WTC11 (cell line): ENCODE measurements at places on chromosomes 6 and 20.

DNA sequence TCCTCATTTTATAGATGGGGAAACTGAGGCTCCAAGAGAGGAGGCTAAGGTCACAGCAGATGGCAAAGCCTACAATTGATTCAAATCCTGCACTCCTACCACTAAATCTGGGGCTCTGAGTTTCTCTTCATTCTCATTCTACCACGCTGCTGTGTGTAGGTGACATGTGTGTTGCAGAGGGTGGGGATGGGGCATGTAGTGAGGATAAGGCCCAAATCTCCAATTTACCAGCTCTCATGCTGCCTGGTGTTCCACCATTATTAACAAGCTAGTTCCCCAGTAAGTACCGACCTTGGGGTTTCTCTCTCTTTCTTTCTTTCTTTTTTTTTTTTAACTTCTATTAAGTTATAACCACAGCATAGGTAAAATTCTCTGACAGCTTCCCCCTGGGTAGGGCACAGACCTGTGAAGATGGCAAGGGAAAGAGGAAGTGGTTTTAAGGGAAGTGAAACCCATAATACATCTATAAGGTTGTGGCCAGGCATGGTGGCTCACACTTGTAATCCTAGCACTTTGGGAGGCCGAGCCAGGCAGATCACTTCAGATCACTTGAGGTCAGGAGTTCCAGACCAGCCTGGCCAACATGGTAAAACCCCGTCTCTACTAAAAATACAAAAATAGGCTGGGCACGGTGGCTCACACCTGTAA is 13.0 kb upstream of the MATN4 start:
- no peak for DNase-seq

GRCh38 chr20:41276317-41276751 is 41.2 kb downstream of the ZHX3 start:
- no peak for DNase-seq

DNA sequence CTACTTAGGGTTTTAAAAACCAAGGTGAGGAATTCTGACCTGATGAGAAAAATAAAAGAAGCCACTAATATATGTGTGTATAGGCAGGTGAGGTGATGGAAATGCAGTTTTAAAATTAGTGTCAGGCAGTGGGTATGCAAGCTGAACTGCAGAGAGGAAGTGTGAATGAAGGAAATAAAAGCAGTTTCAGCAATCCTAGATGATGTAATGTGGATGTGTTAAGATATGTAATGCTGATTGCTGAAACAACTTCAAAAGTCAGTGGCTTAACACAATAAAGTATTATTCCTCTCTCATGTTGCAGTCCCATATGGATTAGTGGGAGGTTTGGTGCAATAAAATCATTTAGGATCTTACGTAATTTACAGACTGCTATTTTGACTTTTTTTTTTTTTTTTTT is 119.9 kb upstream of the ASCC3 start:
- no peak for DNase-seq

DNA sequence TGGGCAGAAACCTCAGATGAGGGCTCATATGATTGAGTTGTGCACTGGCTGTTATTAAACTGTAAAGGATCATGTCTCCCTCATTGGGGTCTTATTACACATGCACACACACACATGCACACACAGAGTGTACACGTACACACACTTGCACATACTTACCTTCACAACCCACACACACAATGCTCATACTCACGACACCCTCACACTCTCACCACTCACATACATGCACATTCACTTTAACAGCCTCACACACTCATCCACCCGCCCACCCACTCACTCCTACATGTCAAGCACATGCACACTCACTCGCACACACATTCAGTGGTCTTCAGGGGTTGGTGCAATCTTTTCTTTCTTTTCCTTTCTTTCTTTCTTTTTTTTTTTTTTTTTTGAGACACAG is 5.4 kb downstream of the CSTL1 start:
- no peak for DNase-seq

GRCh38 chr6:52284131-52284459 is 447 bp downstream of the MCM3 start:
- DNase-seq: peak; percentile 76

GRCh38 chr6:167573461-167574215 is 248.8 kb downstream of the TTLL2 start:
- no peak for DNase-seq

DNA sequence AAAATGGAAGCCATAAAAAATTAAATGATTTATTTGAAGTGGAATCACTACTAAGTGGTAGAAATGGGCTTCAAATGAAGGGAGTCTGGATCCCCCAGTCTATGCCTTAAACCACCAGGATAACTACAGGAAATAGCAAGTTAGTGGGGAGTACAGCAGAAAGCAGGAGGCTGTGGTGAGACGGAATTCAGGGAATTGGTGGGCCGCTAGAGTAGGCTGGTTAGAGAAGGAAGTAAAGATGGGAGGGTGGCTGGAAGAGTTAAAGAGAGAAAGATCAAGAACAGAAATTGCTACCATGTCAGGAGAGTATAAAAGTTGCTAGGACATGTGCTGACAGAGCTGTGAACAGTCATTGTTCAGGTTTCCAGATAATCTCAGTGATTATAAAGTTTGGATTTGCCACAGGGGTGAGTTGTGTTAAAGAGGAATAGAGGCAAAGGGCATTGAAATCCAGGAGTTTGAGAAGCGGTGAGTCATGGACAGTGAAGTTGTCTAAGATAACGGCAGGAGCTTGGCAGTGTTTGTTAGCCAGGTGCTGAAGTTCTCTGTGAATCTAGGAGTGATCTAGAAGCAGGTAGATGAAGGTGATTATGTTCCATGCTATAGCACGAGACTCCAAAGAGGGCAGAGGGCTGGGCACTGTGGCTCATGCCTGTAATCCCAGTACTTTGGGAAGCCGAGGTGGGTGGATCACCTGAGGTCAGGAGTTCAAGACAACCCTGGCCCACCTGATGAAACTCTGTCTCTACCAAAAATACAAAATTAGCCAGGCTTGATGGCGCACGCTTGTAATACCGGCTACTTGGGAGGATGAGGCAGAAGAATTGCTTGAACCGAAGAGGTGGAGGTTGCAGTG is 13.7 kb upstream of the HINT3 start:
- DNase-seq: no peak

GRCh38 chr6:54588176-54588575 is 258.4 kb upstream of the FAM83B start:
- no peak for DNase-seq

DNA sequence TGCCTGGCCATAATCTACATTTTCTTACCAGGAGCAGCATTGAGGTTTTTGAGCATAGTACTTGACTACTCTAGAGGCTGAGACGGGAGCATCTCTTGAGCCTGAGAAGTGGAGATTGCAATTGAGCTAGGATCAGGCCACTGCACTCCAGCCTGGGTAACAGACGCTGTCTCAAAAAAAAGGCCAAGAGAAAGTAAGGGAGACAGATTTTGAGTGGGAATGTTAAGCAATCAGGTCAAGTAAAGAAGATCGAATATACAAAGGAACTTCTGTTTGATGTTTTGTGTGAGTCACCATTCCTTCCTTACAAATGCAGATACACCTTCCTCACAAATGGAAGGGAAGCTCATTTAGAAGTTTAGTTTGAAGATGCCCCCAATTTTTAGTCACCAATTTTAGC is 4.4 kb downstream of the PNRC1 start:
- DNase-seq: no peak

DNA sequence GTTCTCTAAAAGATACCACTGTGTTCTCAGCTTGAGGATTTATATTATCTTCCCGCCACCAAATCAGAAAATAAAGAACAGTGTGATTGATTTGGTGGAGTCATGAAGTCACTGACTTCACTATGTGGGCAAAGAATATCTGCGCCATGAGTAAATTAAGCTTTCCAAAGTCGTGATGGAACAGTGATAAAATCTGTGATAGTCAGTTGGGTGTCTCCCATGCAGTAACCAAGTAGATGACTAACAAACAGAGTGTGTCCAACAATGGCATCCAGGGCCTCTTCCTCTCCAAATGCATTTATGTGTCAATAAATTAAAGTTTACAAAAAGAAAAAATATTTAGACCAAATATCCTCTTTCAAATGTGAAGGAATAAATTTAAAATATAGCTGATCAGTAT is 87.0 kb upstream of the DST start:
- DNase-seq: no peak

- DNase-seq: no peak
These were observed 701.8 kb upstream of the FLRT3 start for GRCh38 chr20:15039088-15039752.

DNA sequence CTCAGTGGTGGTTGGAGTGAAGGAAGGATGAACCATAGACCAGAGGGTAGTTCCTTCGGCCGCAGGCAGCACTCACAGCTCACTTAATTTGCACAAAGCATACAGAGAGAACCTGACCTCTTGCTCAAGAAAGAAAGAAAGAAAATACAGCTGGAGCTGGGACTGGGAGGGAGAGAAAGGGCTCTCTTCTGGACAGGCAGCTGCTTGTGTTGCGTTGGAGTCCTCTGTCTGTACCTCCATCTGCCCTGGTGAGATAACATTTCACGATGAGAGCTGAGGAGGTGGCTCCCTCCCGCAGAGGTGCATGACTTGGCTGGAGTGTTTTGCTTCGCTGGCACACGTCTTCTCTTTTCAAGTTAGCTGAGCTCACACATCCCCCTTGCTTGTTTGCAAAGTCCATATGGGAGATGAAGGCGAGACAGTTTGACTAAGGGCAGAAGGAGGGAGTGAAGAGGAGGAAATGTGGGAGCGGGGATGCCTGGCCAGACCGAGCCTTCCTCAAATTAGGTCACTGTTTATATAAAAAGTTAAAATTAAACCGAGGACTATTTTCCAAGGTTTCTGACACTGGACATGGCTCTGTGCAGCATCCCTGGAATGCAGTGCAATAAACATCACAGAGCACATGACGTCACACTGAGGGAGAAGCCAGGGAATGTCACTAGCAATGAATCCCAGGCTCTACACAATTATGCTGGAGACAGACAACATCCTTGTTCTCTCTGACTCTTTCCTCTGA is 359.4 kb downstream of the CD83 start:
- DNase-seq: no peak

- no peak for DNase-seq
These were observed 112.7 kb downstream of the PSMB1 start for GRCh38 chr6:170440437-170440836.

GRCh38 chr6:96164802-96165201 is 149.0 kb downstream of the FUT9 start:
- no peak for DNase-seq

- no peak for DNase-seq
These were observed 74.7 kb upstream of the NOX3 start for GRCh38 chr6:155530219-155530834.

GRCh38 chr6:143034689-143035334 is 25.9 kb upstream of the AIG1 start:
- no peak for DNase-seq

DNA sequence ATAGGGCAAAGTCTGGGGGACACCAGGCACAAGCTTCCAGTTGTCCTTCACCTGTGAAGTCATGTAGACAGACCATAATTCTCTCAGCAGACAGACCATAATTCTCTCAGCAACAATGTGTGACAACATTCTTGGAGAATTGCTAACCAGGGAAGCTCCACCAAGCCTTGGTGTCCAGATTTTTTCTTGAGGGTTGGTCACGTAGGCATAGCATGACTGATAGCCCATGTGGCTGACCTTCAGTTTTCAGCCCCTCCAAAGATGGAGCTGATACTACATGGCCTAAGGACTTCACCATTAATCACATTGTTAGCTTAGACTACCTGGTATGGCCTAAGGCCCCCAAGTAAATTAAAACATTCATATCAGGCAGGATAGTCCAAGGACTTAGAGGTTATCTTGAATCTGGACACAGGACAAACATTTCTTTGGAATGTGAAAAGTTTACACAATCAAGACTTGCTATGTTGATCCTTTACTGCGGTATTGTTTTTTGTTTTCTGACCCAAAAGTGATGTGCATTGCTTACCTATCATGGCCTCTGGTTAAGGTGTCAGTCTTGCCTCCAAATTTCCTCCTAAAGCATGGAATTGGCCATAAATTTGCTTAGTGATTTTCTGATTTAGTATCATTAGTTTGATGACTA is 76.9 kb downstream of the CEP57L1 start:
- DNase-seq: no peak

DNA sequence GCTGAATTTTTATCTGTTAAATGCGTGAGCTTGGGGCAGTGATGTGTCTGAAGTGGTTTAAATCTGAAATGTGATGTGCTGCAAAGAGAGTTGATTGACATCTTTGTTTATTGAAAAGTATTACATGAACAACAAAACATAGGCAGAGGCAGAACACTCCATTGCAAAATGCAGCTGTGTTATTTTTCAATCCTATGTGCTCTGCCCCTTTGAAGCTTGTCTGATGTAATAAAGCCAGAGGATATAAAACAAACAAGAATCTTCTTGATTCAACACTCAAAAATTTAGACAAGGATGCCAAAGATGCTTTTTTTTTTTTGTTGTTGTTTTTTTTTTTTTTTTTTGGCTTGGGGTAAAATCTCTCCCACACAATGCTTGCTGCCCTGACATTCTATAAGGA is 482.4 kb upstream of the MMS22L start:
- DNase-seq: no peak

GRCh38 chr20:57802765-57803507 is 93.1 kb upstream of the PMEPA1 start:
- no peak for DNase-seq

GRCh38 chr20:58810116-58810878 is 40.4 kb downstream of the GNAS-AS1 start:
- DNase-seq: no peak

DNA sequence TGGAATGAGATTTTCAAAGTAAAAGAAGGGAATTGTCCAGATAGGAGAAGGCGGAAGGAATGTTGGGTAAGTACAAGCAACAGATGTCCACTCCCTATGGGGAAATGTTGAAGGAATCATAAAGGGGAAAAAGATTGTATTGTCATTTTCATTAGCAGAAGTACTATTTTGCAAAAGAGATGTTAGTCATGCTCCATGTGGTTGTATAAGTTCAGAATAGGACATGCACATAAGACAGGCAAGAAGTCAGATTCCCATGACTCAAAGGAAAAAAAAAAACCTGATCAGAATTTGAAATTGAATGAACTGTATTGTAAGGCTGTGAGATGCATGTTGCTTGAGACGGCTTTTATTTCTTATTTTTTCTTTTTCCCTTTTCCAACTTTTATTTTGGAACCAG is 36.8 kb downstream of the GRM1 start:
- DNase-seq: no peak

- no peak for DNase-seq
These were observed 13.9 kb downstream of the HLA-DOA start for GRCh38 chr6:32995448-32995847.

GRCh38 chr20:15673206-15673605 is 900.0 kb downstream of the KIF16B start:
- no peak for DNase-seq

- DNase-seq: no peak
These were observed 1.5 kb downstream of the EPB41L1 start for GRCh38 chr20:36155991-36156390.

DNA sequence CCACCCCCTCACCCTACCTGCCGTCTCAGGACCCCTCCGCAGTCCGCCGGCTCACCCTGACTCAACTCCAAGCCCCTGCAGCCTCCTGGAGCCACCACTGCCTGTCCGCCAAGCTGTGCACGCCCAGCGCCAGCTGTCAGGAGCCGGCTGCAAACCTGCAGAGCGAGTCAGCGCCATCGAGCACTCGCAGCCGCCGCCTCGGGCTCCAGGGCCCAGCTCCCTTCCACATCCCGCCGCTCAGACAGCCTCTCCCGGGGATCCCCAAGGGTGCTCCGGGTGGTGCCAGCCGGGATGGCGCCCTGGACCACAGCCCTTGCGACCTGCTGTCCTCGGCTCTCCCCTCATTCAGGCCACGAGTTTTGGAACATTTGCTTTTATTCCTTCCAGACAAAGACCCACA is 4.3 kb downstream of the TNNC2 start:
- no peak for DNase-seq
